ENCODE measurements at places on chromosomes 7 and 10. TPM values are rescaled to one million over a fixed set of nuclear protein-coding genes. Genes with fewer than 3 reads are reported as not detected.

Gene TSC22D4
- total RNA-seq = 42.4 TPM

Gene PNLIPRP2
- 1.1 TPM for total RNA-seq

Gene CHN2
- 11.0 TPM for total RNA-seq

DNA sequence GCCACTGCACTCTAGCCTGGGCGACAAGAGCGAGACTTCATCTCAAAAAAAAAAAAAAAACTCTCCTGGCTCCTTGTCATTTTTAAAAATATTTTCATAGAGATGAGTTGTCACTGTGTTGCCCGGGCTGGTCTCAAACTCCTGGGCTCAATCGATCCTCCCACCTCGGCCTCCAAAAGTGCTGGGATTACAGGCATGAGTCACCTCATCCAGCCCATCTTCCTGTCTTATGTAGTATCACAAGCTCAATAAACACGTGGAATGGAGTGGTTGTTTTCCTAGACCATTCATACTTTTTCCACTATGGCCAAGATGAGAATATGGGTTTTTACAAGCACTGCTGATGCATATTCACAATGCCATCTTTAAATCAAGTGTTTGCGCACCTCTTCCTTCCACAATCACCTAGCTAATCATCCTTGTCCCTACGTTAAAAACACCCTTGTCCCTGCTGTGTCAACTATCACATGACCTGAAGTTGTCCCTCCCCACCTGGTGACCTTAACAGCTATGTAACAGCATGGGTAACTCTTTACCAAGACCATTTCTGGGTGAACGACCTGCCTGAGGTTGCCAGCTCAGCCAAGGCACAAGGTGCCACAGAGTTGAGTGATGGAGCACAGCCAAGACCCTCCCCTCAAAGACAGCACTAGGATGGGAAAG, 21.3 kb downstream of the DLG5 start:
- DNase-seq = no peak

DNA sequence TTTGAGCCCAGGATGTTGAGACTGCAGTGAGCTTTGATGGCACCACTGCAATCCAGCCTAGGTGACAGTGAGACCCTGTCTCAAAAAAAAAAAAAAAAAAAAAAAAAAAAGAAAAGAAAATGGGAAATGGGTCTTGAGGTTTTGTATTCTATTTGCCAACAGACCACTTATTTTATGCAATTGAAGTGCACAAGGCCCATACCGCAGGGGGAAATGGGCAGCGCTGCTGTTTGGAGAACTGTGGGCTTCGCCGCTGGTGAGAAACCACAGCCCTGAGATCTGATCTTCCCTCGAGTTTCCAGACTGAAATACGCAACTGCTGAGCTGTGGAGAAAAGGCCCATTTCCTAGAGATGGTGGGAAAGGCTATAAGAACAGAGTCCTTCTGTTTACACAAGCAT, 512.0 kb downstream of the TCERG1L start:
- DNase-seq = no peak

- DNase-seq = no peak
Measured at GRCh38 chr7:122884186-122884585, 2.1 kb downstream of the CADPS2 start.

DNA sequence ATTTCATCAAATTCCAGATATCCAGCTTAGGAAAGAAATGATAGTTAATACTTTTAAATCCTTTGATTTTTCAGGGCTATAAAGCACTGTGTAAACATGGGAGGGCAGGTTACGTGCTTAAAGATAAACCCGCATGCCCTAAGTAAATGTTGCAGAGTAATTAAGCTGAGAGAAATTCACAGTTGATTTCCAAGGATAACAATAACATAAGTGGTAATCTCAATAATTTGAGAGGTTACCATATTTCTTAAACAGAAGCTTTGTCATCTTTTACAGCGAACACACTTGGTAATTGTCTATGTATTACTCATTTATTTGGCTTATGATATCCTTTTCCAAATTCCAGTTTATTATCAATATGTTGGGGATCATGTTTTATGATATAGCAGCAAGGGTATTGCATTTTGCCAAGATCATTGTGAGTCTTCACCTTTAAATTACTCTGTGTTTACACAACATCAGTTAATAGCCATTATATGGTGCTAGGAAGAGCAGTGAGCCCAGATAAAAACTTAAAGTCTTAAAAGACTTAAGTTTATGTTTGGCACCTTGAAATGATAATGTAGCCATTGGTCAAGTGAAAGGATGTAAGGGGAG, 15.4 kb downstream of the MGAM start:
- DNase-seq = no peak

DNA sequence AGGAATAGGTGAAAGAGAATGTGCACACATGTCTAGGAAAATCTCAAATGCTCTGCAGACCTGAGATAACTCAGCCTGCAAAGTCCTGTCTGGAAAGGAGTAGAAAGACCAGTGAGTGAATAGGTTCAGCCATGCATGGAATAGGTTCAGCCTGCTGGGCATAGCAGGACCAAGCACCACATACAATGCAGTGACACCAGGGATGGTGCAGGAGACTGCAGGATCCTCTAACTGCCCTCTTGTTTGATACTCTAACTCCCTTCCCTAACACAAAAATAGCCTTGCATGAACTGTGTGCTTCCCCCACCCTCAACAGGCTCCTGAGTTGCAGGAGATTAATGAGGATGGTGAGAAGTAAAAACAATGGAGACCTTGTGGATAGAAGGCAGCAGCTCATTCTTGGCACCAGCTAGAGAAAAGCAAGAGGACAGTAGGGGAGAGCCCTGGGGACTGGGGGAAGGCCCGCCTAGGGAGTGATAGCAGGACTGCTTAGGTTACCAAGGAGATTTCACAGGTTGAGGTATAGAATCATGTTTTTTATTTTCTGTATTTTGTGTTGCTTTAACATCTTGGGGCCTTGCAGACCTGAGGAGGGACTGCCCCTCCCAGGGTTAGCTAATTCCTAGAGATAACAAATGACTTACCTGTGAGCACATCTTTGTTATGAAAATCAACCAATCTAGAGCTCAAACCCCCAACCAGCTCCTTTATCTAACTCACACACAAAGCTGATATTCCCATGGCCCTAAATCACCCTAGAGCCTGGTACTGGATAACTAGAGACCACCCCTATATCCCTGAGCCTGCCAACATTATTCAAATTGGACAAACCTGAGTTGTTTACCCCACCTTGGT, 187.8 kb downstream of the PLPP4 start:
- DNase-seq = no peak

GRCh38 chr7:27804139-27804538, 64.2 kb downstream of the TAX1BP1 start:
- no peak for DNase-seq

- DNase-seq = no peak
Measured at GRCh38 chr7:51261117-51261835, 55.3 kb downstream of the COBL start.

All from mesenteric fat pad (tissue), 1 donor.